ENCODE measurements at places on chromosomes 13 and 19.
A peak's percentile ranks its signal among the peaks of the same experiment; 100 is the strongest.

GRCh38 chr13:47249266-47249665 lies 352.4 kb upstream of the HTR2A start:
- no peak for DNase-seq

GRCh38 chr13:102999499-102999898 lies 66.7 kb downstream of the SLC10A2 start:
- no peak for DNase-seq

- no peak for DNase-seq
These were observed 5.3 kb upstream of the PROZ start for GRCh38 chr13:113152984-113153809.

DNA sequence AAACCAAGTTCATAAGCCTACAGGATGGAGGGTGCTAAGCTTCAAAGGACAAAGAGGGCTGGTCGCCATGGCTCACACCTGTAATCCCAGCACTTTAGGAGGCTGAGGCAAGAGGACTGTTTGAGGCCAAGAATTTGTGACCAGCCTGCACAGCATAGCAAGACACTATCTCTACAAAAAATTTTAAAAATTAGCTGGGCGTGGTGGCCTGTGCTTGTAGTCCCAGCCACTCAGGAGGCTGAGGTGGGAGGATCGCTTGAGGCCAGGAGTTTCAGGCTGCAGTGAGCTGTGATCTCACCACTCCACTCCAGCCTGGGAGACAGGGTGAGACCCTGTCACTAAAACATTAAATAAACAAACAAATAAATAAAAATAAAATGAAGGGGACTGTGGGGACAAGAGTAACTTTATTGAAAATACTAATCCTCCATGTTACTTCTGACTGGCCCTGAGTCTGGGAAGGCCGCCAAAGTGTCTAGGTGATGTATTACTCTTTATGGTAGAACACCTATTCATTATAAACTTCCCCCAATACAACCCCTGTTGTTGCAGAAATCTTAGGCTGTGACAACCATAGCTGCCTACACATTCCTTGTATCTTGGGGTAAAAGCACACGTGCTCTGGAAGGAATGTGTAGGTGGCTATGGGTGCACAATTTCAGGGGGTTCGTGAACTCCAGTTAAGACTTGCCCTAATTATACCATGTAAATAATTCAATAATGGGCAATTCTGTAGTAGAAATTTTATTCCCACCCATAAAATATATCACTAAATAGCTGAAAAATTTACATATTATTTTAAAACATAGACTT lies 14.6 kb upstream of the URAD start:
- no peak for DNase-seq

DNA sequence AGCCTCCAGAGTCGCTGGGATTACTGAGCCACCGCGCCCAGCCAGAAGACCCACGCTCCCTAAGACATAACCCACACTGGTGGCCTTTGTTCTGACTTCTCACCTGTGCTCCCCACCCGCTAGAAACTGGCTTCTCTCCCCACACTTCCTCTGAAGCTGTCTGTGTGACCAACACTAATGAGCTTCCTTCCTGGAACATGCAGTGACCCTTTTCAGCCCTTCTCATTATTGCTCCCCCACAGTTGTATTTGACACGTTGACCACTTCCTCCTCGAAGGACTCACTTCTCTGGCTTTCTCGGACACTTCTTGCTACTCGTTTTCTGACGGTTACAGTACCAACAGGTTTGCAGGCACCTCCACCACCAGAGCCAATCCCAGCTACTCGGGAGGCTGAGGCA lies 10.9 kb downstream of the NCR1 start:
- no peak for DNase-seq

DNA sequence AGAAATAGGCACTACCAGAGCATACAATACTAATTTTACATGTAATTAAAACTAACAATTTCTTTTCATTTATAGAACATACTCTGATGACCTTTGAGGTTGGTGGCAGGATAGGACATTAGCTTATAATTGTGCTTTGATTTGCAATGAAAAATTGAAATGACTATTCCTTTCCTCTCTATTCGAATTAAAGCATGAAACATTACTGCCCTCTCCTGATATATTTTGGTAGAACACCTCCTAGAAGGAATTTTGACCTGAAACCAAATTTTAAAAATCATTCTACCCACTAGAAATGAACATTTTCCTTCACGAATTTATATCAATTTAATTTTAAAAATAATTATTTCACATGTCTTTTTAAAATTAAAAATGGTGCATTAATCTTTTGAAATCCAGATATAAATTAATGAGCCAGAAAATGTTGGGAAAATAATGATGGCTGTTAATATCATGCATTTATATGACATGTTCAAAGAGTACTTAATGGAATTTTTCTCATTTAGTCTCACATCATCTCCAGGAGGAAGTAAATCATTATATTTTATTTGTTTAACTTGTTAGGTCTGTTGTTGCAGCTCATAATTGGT lies 556.3 kb upstream of the ARGLU1 start:
- DNase-seq = peak; percentile 33

- DNase-seq = no peak
These were observed 792 bp upstream of the LENG8 start for GRCh38 chr19:54448040-54448773.

DNA sequence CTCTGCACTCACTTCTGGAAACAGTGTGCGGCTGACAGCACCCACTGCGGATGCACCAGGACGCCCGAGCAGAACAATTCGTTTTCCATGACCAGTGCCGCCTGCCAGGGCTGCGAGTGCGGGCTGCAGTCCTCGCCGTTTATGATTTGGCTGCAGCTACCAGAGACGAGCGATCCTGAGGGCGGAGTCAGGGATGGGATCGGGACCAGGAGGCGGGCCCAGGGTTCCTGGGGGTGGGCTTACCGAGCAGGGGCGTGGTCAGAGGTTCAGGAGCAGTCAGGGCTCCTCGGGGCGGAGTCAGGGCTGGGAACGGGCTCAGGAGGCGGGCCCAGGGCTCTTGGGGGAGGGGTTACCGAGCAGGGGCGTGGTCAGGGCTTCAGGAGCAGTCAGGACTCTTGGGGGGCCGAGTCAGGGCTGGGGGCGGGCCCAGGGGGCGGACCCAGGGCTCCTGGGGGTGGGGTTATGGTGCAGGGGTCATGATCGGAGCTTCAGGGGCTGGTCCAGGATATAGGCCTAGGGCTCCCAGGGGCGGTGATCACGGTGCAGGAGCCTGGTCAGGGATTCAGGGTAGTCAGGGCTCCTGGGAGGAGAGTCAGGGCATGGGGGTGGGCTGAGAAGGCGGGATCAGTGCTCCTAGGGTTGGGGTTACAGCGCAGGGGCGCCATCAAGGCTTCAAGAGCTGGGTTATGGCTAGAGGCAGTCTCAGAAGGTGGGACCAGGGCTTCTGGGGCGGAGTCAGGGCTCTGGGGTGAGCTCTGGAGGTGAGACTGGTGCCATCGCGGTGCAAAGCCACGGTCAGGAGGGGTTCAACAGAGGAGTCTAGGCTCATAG lies 1.7 kb downstream of the KLK4 start:
- DNase-seq = no peak

DNA sequence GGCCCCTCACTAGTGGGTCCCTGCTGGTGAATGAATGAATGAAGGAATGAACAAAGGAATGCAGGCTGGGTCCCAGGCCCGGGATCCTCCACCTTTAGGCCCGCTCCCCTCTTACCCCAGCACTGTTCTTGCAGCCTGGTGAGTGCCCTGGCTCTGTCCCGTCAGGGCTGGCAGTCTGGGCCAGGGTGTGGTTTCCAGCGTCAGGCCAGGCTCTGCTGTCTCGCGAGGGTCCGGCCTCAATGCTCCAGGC lies 317 bp downstream of the LYL1 start:
- DNase-seq = no peak

- DNase-seq = no peak
These were observed 38.0 kb upstream of the SPATA13 start for GRCh38 chr13:24122569-24122968.

- DNase-seq = no peak
These were observed 10.2 kb downstream of the REEP6 start for GRCh38 chr19:1501200-1501595.

GRCh38 chr13:27201661-27202060 lies 30.1 kb upstream of the USP12 start:
- no peak for DNase-seq

DNA sequence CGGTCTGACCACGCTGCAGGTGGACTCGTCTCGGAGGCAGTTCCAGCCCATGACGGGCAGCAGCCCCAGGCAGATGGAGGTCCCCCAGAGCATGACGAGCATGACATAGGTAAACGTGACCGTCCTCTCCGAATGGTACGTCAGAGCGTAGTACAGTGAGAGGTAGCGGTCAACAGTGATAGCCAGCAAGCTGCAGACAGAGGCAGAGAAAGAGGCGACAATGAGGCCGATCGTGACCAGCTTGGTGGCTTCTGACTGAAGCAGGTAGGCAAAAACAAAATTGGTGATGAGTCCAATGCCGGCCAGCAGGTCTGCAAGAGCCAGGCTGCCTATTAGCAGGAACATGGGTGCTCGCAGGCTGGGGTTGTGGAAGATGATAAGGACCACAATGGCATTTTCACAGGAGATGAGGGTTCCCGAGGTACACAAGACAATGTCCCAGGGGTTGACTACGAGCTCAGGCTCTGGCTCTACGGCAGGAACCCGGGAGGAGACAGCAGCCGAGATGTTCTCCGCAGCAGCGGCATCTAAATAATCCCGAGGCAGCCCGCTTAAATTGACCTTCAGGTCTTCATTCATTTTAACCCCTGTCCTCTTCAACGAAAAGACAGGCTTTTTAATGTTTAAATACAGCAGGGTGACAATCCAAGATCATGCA lies 1.2 kb downstream of the GPR12 start:
- no peak for DNase-seq

GRCh38 chr13:38463048-38463447 lies 113.4 kb downstream of the UFM1 start:
- no peak for DNase-seq

- DNase-seq = no peak
These were observed 207.9 kb upstream of the UFM1 start for GRCh38 chr13:38141792-38142191.

- no peak for DNase-seq
These were observed 33.2 kb downstream of the RAB20 start for GRCh38 chr13:110528371-110528770.

DNA sequence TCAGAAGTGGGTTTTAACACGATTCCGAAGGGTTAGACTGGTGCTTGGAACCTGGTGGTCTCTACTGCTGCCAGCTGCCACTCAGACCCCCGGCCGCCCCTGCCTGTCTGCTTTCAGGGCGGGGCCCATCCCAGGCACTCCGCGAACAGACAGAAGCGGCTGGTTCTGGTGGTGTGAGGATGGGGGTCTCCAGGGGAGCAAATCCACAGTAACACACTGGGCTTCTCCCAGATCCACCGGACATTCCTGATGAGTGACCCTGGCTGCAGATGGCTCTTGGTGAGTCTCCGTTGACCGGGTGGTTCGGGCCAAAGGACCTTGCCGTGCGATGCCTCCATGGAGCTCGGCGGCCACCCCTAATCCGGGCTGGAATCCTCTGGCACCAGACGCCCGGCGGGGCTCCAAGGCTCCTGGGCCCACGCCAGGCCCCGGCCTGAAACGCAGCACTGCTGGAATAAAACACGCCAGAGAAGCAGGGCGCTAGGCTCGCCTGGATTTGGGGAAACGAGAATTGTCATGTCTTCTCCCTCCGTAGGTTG lies 2.1 kb upstream of the PTBP1 start:
- DNase-seq = no peak

DNA sequence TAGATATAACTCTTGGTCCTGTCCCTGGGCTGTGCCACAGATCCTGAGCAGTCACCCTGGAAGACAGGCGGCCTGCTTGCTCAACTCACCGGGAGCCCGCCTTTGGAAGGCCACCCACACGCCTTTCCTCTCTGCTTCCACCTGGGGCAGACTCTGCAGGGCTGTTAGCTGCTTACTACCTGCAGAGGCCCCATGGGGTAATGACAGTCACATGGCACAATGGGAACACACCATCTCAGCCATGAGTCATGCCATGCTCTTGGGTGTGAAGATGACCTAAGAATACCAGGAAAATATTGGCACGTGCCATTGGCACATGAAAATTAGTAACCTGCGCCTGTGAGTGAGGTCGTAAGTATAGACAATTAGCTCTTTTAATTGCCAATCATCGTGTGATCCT lies 108.6 kb downstream of the COL4A2 start:
- no peak for DNase-seq

DNA sequence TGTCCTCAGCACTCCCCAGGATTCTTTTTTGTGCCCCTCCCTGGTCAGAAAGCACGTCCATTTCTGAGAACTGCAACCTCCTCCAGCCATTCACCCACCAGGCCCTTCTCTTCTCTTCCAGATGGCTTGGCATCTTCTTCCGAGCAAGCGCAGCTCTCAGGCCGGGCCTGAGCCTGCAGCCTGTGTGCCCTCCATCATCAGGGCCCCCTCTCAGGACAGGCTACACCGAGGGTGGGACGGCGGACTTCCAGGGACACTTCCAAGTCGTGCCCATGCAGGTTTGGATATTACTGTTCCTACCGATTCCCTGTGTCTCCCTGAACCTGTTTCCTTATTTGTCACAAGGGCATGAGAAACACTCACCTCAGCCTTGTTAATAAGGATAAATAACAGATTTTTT lies 28.4 kb downstream of the SOX1 start:
- DNase-seq = no peak

Data from hippocampal formation (tissue), 2 donors.